Activated CD8-positive, alpha-beta memory T cell treated with anti-CD3 and anti-CD28 coated beads, Interleukin-2, amount 50 U/mL, for 48 hours (primary cell): ENCODE measurements at places on chromosomes 7 and 10.

DNA sequence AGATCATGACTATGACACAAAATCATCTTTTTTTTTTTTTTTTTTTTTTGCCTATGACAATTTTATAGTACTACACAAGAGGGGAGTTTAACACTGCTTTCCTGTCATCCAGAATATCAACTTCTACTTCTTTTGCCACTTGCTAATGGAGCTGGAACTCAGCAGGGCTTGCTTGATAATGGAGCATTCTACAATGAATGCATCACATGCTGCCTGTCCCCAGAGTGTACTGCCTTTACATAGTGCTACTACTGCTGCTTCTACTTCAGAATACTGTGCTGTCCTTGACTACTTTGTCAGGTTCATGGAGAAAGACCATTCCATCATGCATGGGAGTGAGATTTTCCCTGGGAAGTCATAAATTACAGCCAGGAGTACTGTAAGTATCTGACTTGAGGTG lies 338.6 kb upstream of the SEMA3A start:
- no peak for DNase-seq

DNA sequence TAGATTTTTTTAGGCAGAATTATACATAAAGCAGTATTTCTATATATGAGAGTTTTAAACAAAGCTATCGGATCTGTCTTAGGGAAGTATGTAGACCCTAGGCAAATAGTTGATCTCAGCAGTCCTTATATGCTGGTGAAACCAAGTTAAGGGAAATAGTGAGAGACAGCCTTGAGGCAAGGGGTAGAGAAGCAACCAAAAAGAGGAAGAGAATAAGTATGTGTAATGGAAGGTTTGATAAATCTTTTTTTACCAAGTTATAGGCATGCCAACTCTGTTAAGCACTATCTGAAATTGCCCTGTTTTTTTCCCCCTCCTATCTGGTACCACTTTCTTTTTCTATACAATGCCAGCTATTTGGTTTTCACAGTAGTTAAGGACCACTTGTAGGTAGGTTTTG lies 19.9 kb downstream of the SPAG6 start:
- DNase-seq = no peak

- DNase-seq = no peak
Measured at GRCh38 chr10:43071865-43072650, 4.8 kb upstream of the RET start.

DNA sequence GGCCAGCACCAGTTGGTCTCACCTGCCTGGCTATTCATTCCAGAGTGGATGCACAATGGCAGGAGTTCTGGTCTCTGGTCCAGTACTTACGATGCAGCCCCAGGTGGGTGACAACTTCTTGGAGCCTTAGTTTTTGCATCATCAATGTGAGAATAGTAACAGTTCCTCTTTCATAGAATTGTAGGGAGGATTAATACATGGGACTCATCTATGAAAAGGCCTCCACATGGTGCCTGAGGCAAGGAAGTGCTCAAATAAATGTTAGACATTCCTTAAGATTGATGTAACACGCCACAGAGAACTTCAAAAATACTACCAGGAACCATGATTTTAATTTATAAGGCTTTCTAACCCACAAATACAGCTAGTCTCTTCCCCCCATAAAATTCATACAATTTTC lies 120.1 kb upstream of the CHST15 start:
- DNase-seq = no peak

DNA sequence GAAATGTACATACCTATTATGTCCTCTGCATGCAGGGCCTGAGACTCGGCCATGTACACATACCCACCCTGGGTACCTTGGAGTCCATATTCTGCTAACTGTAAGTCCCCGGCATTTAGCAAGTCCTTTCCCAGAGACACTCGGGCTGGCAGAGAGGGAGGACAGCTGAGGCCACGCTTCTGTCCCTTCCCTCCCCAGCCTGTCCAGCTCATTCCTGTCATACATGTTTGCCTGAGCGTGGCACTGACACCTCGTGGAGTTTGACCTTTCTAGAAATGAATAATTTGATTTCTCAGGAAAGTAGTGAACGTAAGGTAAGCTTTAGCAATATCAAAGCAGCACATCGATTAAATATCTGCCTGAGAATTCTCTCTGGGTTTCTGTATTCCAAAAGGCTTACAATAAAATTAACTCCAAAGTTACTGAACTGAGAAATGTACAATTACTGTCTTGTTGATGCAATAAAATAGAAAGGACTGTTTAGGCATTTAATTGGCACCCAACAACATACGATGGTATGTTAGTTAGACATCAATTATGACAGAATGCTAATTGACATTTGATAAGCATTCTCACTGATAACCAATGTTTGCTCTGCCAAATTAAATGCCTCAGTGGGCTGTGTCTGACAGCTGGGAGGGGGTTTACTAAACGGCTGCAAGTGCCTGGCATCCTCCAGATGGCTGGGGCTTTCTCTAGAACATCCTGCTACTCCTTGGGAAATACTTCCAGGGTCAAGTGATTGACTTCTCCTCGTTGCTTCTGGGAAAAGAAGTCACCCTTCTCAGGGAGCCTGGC lies 221.2 kb downstream of the CCSER2 start:
- DNase-seq = no peak

- DNase-seq = no peak
Measured at GRCh38 chr10:35559416-35559815, 45.7 kb upstream of the GJD4 start.

GRCh38 chr10:118926441-118926840 lies 103.1 kb upstream of the NANOS1 start:
- DNase-seq = no peak

DNA sequence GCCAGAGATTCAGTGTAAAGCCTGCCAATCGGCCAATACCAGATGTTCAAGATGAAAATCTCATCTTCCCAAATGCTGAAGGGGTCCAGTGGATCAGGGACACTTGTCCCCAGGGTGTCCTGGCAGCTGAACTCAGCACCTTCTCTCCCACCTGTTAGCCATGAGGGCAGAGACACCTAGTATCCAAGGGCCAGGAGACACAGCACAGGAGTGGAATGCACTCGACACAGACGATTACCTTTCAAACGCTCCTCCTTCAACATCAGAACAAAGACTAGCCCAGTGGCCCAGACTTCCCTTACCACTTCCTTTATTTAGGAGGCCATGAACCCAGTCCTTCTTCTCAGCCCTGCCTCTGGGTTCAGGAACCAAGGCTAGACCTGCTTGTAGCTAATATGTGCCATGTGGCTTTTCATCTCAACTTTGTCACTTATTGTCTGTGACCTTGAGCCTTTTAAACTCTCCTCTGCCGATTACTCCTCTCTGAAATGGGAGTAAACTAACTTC lies 180.3 kb upstream of the PLXNA4 start:
- no peak for DNase-seq

DNA sequence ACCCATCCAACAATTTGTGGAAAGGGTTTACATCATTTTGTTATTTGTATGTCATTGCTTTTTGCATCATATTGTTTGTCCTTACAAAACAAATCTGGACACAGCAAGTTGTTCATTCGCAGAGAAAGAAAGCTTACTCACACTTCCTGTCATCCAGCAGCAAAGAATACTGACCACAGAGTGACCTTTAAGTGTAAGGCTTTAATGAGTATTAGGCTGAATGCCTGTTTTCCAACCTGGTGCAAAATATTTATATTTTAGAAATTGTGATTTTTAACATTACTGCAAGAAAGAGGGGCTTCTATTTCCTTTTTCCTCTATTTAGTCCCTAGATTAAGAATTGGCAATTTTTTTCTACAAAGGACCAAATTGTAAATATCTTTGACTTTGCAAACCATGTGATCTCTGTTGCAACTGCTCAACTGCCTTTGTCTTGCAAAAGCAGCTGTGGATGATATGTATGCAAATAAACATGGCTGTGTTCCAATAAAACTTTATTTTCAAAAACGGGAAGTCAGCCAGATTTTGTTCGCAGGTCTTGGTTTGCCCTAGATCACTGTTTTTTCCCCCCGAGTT lies 27.8 kb upstream of the ITGB1 start:
- DNase-seq = no peak

- DNase-seq = no peak
Measured at GRCh38 chr10:125093199-125093973, 67.0 kb downstream of the CTBP2 start.

- no peak for DNase-seq
Measured at GRCh38 chr7:132560825-132561529, 15.3 kb downstream of the PLXNA4 start.

- DNase-seq = no peak
Measured at GRCh38 chr10:63553473-63553872, 32.3 kb downstream of the REEP3 start.

- DNase-seq = no peak
Measured at GRCh38 chr10:2589196-2589595, 478.2 kb upstream of the PFKP start.

GRCh38 chr7:37956791-37957190 lies 36.4 kb downstream of the EPDR1 start:
- DNase-seq = no peak

- DNase-seq = no peak
Measured at GRCh38 chr7:69189406-69189805, 408.9 kb upstream of the AUTS2 start.

DNA sequence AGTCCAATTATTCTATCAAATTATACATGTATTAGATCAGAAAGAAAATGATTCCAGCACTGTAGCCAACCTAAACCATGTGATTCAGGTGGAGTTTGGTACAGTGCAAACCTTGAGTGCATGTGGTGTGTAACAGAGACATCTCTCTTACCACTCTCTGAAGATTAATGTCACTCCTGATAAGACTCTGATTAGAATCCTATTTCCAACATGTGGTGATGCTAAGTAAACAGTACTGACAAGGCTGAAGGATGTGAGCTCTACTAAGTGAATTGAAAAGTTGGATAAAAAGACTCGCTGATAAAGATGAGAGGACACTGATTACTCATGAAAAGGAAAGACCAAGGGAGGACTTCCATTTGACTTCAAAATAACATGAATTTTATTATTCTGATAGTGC lies 232.0 kb downstream of the SDK1 start:
- DNase-seq = no peak

DNA sequence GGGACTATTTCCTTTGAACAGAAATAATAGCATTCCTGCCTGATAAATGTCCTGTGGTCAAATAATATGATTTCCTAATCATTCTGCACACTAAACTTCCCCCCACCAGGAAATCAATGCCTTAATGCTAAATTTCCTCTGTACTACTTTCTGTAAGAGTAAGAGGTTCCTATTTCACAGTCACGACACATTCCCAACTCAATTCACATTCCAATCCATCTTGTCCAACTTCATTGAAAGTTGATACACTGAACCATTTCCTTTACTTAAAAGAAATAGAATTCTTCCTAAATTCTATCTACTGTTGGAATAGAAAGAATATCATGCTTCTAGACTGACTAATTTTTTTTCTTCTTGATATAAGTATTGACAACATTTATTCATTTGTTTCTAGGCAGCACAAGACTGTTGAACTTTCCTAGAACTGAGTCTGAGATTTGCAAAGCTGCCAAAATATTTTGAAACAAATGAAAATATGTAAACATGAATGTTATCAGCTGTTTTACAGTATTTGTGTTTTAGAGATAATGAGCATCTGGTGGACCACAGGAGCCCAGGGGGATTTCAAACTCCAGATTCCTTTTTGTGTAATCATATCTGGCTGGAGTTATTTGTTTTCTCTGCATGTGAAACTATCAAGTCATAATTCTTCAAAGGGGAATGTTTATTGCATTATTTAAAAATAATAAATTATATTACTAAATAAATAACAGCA lies 121.5 kb downstream of the TPST1 start:
- no peak for DNase-seq

DNA sequence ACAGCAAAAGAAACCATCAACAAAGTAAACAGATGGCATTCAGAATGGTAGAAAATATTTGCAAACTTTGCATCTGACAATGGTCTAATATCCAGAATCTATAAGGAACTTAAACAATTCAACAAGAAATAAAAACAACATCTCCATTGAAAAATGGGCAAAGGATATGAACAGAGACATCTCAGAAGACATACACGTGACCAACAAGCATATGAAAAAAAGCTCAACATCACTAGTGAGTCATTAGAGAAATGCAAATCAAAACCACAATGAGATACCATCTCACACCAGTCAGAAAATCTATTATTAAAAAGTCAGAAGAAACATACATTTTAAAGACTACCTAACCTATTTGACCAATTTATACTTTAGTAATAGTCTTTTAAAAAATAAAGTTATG lies 571.3 kb upstream of the NRG3 start:
- no peak for DNase-seq

DNA sequence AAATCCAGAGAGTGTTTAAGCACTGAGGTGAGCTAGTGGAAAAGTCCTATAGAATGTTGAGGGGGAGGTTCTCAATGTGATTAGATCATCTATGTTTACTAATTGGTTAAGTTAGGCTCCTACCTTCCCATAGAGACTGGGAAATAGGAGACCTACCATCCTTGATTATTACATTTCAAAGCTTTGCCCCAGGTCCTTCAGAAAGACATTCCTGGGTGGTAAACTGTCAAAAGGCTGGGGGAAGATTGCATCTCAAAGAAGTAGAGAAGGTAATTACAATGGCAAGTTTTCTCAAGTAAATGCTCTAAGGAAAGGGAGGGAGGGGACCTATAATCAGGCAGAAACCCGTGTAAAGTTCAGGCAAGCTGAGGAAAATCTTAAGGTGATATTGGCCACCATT lies 247.8 kb upstream of the SMIM30 start:
- no peak for DNase-seq

- DNase-seq = no peak
Measured at GRCh38 chr7:10940704-10941355, 32.8 kb upstream of the PHF14 start.

DNA sequence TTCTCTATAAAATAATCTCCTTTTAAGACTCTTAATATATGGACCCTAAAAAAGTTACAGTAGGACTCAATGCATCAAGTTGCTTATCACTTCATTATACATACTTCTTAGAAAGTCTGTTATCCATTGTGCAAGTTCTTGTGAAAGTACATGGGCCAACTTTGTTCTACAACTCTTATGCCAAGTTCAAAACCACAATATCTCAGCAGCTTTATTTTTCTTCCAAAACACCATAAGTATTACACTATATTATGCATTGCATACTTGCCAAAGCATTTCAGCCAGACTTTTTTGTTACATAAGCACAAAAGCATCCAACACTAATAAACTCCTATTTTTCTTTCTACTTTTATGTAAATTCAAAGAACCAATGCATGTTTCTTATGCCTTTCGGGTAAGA lies 94.4 kb downstream of the AHR start:
- no peak for DNase-seq

- DNase-seq = no peak
Measured at GRCh38 chr10:17984056-17984455, 32.3 kb downstream of the SLC39A12 start.
